ENCODE measurements at places on chromosomes 6 and 20.

DNA sequence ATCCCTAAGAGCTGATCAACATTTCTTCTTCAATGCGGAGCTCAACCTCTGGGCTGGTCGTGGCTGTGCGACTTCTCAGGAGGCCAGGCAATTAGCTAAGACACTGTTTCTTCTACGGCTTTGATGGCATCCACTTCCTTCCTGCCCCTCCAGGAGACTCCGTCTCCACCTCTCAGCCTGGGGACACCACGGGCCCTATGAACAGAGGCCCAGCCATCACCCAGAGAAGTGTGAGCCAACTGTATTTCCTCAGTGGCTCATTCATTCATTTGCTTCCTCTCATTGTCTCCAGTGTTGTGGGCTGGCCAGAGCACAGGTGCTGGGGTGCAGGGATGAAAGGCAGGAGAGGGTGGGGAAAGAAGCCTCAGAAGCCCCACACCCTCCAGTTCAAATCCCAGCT lies 51.8 kb upstream of the APCDD1L start:
- no peak for DNase-seq

- peak; percentile 26 for DNase-seq
Observed at GRCh38 chr6:57190140-57190539, 18.0 kb downstream of the BAG2 start.

GRCh38 chr6:73722318-73723060 lies 26.5 kb downstream of the CD109 start:
- no peak for DNase-seq

DNA sequence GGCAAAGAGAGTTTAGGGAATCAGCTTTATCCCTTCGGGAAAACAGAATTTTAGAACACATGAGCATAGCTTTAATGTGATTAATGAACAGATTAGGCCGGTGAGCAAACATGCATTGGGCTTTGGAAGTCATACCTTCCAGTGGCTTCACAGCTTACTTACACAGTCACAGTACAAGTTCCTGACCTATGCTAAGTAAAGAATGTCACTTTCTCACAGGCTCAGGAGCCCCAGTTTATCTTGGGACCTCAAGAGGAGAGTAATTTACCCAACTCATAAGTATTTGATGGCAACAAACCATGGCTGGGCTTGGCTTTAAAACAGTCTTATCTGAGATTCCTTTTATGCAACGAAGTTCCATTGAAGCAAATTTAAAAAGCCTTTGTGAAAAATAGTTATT lies 195.9 kb downstream of the AKAP7 start:
- no peak for DNase-seq

GRCh38 chr6:104625536-104625935 lies 234.2 kb downstream of the HACE1 start:
- DNase-seq: peak; percentile 28

DNA sequence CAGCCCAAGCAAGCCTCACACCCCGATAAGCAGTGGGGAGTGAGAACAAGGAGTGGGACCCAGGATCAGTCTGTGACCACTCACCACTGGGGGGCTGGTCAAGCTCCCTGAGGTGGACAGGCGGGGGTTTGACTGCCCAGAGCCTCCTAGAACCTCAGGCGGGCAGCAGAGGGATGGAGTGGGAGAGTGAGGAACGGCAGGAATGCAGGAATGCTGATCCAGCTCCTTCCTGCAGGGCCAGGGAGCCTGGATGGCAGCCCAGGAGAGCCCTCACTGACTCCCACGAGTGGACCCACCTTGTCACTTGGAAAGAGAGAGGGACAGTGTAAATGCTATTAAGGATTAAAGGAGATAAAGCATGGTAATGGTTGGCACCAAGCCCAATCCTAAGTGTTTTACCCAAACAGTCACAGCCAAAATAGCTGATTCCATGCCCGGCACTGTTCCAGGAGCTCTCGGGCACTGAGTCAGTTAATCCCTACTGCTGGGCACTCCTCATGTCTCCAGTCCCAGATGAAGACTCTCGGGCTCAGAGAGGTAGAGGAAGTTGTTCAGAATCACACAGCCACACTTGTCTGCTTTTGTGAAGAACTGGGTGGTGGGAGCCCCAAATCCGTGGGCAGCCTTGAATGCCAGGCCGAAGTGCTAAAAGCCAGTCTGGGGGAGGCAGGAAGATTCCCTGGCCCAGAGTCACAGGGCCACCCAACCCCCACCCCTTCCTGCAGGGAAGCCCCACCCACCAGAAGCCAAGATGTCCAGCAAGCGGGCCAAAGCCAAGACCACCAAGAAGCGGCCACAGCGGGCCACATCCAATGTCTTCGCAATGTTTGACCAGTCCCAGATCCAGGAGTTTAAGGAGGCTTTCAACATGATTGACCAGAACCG lies 3.1 kb downstream of the MYL9 start:
- no peak for DNase-seq

DNA sequence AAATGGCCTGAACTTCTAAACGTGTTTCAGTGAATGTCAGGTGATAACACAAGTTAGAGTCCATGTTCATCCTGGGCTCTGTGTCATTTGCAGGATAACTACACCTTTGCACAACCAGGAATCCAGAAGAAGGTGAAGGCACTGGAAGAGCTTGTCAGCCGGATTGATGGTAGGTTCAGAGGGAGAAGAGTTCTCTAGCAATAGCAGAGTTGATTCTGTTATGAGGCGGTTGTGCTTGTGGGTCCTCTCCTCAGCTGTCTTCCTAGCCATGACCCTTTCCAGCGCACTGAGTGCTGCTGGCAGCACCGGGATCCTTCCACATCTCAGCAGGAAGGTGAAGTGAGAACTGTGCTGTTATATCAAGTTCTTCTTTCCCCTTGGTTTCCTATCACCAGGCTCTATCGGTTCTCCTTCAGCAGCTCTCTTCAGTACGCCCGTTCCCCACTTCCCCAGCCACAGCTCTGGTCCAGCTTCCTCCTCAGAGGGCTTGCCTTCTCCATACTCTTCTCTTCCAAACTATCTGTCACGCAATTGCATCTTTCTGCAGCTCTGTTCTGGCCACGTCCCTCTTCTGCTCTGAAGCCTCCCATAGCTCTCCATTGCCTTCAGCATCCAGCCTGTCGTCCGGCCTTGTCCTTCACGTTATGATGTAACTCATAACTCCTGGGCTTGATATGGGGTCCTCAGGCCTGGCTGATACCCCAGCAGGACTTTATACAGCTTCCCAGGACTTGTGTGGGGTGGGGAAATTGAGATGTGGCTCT lies 39.9 kb upstream of the RNF8 start:
- DNase-seq: no peak

- DNase-seq: no peak
Observed at GRCh38 chr6:36180126-36180525, 16.4 kb upstream of the BRPF3 start.

- no peak for DNase-seq
Observed at GRCh38 chr6:8064638-8065518, 689 bp upstream of the BLOC1S5 start.

DNA sequence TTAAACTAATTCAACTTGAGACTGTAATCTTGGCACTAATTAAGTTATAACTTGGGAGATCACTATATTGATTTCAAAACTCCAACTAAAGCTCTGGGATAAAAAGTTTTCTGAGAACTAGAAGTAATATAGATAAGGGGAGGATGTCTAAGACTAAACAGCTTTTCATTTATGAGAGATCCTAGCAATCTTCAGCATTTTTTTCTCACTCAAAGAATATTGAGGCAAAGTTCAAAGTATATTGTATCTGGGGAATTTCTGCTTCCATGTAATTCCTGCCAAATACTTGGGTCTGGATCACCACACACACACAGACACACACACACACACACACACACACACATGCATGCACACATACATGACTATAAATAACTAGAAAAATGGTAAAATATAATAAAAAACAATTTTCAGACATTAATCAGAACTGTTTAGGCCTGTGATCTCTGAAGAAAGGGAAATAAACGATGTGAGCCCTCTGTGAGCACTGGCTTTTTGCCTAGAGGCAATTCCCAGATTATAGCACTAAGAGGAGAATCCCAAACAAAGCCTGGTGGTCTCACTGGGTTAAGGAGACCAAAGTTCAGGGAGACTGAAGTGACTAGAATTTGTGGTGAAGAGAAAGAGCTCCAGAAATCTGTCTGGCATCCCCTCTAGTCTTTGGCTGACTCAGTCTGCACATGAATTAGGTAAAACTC lies 92.8 kb downstream of the ADAT2 start:
- no peak for DNase-seq

- no peak for DNase-seq
Observed at GRCh38 chr20:45049904-45050471, 50.9 kb downstream of the KCNS1 start.

DNA sequence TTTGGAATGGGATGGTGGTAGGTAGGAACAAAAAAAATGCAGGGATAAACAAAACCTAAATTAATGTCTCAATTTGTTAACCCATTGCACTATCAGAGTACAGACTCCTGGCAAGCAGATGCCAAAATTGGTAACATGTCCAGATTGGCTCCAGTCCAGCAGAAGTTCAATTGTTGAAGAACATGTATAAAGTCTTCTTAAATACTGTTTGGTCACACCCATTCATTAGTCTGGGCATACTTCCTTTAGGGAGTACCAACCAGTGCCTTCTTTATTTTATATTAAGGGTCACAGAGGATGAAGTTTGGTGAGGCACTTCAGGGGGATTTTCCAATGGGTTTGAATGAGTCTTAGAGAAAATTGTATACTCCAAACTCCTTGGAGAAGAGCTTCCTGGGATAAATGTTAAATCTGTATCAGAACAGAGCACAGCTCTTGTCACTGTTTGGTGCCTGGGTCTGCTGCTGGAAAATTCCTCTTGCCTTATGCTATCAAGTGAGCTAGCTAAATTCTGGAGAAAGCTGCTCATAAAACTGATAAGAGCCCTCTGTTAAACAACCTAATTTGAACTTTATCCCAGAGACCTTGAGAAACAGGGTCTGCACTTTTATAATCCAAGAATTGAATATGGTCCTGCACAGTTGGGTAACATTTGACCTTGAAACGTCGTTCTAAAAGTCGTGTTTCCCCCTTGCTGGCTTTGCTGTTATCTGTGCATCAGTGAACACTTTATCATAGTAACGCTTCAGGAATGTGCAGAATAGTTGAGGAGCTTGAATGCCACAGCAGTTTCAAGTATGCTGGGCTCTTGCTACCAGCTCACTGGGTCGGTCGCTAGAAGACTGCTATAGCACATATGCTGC lies 334.1 kb upstream of the CITED2 start:
- DNase-seq: peak; percentile 37

GRCh38 chr6:55675941-55676340 lies 96.9 kb upstream of the HMGCLL1 start:
- no peak for DNase-seq

DNA sequence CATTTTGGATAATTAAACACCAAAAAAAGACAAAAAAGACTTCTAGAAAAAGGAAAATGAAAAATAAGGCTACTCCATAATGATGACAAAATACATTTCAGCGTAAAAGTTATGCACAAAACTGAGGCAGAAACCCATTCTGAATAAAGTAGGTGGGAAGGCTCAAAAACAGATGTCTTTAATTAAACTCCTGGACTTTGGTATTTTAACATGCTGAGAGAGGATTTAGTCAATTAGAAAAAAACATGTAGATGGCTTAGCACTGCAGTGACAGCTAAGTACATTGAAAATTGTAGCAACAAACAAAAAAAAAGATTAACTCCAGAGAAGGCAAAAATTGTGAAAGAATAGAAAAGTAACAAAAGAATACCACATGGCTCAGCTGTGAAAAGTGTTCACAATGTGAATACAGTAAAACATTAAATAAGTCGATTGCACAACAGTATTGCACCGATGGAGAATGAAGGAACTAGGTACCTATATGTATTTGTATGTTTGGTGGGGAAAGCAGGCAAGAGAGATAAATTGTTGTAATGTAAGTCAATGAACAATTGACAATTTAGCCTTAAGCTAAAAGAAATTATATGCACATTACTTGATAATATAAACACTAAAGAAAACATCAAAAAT lies 59.5 kb downstream of the TBC1D32 start:
- DNase-seq: no peak

DNA sequence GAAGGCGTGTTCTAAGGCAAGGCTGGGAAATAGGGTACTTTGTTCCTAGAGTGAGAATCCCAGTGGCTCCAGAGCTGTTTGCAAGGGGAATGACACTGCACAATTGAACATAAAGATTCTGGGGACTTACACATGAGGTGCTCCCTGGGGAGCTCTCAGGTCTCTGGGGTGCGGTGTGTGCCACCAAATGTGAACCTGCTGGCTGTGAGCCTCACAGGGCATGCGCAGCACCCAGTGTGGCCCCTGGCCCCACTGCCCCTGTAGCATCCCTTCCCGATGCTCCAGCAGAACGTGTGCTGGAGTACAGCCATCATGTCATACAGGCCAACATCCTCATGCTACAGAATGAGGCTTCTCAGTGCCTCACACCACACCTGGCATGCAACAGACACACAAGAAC lies 68.2 kb downstream of the TOX2 start:
- DNase-seq: no peak

GRCh38 chr6:169906004-169906687 lies 154.7 kb downstream of the ERMARD start:
- no peak for DNase-seq

GRCh38 chr6:12113190-12113577 lies 101.1 kb downstream of the HIVEP1 start:
- no peak for DNase-seq

DNA sequence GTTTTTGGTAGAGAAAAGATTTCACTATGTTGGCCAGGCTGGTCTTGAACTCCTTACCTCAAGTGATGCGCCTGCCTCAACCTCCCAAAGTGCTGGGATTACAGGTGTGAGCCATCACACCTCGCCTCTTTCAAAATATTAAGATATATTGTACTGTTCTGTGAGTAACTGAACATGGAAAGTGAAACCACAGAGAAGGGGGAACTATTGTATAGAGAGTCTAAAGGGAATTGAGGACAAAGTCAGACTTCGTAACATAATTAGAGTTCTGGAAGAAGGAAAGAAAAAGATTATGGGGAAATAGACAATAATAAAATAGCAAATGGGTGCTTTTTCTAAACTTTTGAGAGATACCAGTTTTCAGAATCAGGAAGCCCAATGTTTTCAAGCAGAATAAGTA lies 17.4 kb upstream of the AKAP7 start:
- DNase-seq: no peak

DNA sequence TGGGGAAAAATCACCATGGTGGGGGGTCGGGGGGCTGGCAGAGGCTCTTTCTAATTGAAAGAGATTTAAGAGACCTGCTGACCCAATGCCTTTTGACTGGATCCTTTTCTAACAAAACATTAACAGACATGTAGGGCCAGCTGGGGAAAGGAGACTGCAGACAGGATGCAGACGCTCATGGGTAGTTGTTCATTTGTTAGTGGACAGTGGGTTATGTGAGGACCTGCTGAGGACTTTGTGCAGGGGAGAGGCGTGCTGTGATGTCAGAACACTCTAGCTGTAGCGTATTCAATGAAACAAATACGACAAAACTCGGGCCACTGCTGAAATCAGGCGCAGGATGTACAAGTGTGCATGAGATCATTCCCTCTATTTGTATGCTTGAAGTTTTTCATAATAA lies 1.2 kb downstream of the IP6K3 start:
- no peak for DNase-seq

- DNase-seq: no peak
Observed at GRCh38 chr6:126422912-126423311, 83.0 kb downstream of the CENPW start.

DNA sequence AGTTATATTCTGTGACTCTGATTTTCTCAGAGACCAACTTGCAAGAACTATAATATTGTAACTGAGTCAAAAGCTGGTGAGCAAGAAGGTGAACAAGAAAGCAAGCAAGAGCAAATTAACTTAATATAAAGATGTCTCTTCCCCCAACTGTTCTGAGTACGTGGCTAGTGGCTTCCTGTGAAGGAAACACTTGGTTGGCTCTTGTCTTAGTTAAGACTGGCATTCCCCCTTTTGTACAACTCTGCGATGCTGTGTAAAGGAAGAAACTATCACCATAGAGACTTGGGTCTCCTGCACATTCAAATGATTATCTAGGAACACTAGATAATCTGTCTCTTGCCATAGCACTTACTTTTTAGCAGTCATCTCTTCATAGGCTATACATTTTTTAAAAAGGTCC lies 47.3 kb upstream of the TNFAIP3 start:
- no peak for DNase-seq

All from SW480 (cell line).